ENCODE measurements at places on chromosomes 4 and X.

DNA sequence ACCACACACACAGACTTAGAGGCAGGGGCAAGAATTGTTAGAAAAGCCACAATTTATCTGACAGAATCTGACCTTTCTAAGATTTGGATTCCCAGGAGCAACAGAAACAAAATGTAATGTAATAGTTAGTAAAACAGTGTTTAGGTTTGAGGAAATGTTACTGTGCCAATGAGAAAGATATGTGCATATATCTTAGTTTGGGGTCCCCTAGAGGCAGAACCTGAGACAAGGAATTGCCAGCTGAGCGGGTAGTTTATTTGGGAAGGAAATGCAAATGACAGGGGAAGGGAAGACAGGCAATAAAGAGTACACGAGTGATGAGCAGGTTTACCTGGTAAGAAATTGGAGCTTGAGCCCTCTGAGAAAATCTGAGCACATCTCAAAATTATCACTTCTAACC, 31.3 kb upstream of the DDX53 start:
- no peak for DNase-seq

DNA sequence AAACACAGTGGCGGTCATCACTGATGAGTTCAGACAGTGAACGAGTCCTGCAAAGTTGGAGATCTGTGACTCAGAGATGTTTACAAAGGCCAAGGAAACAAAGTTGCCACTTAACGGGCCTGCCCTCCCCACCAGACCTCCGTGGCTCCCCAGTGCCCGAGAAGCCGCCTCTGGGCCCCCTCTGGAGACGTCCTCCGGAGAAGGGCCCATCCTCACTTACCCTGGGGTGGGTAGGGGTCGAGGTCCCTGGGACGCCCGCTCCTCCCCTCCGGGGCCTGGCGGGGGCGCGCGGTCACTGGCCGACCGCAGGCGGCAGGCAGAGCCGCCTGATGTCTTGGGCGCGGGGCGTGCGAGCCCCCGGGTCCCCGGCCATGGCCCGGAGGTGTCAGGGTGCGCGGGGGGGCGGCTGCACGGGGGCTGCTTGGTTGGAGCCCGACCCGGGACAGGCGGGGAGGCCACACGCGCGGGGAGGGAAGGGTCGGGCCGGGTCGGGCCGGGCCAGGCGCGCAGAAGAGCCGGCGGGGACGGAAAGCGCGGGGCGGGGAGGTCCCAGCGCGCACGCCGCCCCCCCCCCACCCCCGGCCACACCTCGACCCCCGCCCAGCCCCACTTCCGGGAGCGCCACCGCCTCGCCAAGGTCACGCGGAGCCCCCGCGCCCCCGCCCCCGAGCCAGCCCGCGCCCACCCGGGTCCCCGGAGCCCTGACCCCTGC, 529 bp downstream of the DHRSX start:
- peak; percentile 37 for DNase-seq

DNA sequence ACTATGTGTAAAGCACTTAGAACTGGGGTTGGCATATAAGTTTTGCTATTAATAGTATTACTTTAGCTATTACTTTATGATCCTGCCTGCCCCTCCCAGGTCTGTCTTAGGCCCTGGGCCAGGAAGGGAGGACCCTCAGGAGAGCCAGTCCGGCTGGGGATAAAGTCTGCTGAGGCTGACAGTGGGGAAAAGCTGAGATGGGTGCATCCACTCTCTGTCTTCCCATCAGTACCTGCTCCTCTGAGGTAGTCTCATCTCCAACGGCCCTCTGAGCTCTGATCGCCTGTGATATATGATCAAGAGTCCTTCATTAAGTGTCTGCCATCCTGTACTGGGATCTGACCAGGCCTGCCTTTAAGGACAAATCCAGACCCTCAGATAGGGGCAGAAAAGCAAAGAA, 156.5 kb upstream of the PJA1 start:
- DNase-seq = no peak

- no peak for DNase-seq
Measured at GRCh38 chrX:41381685-41382084, 47.7 kb downstream of the DDX3X start.

- DNase-seq = no peak
Measured at GRCh38 chr4:56183344-56183959, 203.8 kb downstream of the AASDH start.
